Thymus (tissue), 14 donors: ENCODE measurements at places on chromosomes 7 and 10.

- no peak for DNase-seq
Measured at GRCh38 chr7:11914645-11915044, 82.6 kb upstream of the THSD7A start.

DNA sequence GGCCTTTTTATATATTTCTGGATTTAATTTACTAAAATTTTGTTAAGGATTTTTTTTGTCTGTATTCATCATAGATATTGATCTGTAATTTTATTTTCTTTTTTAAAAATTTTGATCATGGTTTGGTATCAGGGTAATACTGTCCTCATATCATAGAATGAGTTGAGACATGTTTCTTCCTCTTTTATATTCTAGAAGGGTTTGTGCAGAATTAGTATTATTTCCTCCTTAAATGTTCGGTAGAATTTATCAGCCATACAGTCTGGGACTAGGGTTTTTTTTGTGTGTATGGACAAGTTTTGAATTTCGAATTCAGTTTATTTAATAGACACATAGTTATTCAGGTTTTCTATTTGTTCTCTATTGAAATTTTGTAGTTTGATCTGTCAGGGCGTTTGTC lies 54.0 kb downstream of the SHOC2 start:
- DNase-seq: no peak

DNA sequence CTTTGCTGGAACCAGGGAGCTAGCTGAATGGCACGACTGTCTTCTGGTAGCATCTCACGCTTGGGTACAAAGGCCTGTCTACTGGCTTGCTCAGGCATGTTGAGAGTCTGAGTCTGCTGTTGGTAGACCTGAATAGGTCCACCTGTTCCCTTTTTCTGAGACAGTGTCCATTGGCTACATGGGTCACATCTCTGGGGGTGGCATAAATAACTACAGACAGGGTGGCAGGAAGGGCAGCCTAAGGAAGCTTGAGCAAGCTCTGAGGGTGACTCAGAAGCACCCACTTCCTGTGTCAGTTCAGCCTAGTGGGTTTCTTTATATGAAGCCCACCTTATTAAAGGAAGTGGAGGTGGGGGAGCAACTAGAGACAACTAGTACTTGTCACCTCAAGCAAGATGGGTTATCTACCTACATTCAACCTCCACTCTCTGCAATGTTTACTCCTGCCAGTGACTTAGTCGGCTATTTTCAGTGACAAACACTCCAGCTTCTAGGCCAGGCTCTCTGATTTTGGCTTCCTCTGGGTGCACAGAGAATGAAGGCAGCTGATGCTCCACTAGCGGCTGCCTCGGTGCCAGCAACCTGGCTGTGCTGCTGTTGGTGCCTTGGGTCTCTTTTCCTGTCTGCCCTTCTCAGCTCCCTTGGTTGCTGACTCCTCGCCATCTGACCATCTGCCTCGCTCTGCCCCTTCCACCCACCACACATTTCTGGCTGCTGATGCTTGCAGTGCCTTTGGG lies 5.7 kb upstream of the ZYX start:
- peak; percentile 36 for DNase-seq

DNA sequence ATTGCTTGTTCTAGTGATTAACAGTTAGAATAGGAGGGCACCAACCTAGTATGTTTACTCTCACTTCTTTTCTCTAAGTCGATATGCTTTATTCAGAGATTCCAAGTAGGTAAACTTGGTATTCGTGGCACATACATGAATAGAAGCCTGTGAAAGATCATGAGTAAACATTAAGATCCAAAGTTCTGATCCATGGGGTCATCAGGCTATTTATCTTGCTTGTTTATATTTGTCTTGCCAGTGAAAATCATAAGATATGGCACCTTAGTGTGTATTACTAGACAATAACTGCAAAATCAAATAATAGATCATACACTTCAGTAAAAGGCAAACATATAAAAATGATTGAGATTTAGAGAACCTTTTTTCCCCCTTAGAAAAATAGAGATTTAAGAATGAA lies 56.5 kb upstream of the LHFPL3 start:
- no peak for DNase-seq

- DNase-seq: no peak
Measured at GRCh38 chr10:2469802-2470201, 597.5 kb upstream of the PFKP start.

GRCh38 chr7:157969995-157970394 lies 617.6 kb downstream of the PTPRN2 start:
- no peak for DNase-seq

- no peak for DNase-seq
Measured at GRCh38 chr7:32301427-32301826, 188.8 kb downstream of the LSM5 start.

GRCh38 chr7:90298145-90299038 lies 22.7 kb downstream of the FAM237B start:
- DNase-seq: no peak
